ENCODE measurements at places on chromosomes 1 and 21.

DNA sequence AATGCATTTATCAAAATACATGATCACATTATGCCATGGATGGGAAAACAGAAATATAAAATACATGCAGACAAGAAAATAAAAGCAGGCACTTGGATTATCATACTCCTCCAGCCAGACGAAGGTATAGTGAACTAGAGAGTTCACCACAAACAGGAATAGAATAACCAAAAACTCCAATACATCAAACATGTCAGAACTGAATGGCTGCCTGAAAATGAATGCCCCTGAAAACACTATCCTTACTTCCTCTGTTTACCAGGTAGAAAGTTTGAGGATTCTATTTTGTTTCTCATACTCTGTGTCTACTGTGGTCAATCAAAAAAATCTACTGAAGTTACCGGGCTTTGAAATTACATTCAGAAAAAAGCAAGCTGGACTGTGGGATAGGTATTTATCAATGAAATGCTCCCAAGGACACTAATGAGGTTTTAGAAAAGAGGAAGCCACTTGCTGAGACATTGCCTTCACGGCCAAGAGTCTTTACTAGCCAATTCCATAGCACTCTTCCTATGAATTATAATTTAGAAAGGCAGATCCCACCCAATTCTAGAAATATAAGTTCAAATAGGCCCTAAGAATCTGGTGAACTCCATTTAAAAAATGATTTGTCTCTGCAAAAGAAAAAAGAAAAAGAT is 197.7 kb downstream of the SMYD3 start:
- H3K27ac ChIP-seq, result no peak overlapping the region
- no peak overlapping the region for H3K4me3 ChIP-seq
- no peak for DNase-seq
- H3K27me3 ChIP-seq, result no peaks in the 10 kb centered on the region
- H3K4me1 ChIP-seq, result no peaks in the 10 kb centered on the region
- H3K36me3 ChIP-seq, result no peaks in the 10 kb centered on the region

DNA sequence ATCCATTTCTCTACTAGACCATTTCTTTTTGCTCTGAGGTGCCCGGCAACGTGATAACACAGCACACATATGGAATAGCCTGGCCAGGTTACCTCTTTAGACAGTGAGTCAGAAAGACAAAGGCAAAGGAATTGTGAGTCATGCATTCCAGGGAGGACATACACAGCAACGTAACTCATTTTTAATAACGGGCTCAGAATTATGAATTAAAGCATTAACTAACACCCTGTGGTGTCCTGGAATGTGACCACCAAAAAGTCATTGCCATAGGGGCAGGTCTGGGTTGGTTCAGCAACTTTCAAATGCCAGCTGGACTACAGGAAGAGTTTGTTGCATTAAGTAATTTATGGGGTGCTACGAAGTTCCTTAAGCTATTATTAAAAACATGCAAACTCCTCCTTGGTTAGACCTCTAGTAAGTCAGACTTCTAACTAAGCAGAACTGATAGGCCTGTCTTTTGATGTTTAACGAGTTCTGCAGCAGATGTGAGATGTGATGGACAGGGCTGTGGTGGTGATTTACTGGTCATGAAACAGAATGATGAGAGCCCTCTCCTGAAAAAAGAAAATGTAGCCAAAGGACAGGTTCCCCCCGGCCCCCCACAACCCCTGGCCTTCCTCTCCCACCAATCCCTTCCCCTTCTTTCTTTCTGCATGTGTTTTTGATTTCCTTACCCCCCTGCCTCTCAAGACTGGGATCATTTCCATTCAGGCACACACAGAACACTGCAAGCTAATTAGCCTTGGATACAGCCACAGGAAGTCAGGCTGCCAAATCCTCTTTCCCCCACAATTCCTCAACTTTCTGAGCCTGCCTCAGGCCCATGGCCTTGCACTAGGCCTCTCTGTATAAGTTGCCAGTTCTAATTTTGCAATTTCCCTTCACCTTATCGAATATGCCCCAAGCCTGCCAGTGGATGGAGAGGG is 88.9 kb upstream of the HAO2 start:
- no peaks in the 10 kb centered on the region for H3K4me1 ChIP-seq
- H3K27ac ChIP-seq, result no peak overlapping the region
- no peak for DNase-seq
- no peak overlapping the region for H3K4me3 ChIP-seq
- no peaks in the 10 kb centered on the region for H3K27me3 ChIP-seq

- no peaks in the 10 kb centered on the region for H3K36me3 ChIP-seq
- H3K4me1 ChIP-seq, result no peaks in the 10 kb centered on the region
- H3K27ac ChIP-seq, result no peak overlapping the region
- no peak for DNase-seq
- no peaks in the 10 kb centered on the region for H3K27me3 ChIP-seq
These were observed 75.1 kb upstream of the NEGR1 start for GRCh38 chr1:72357411-72357810.

DNA sequence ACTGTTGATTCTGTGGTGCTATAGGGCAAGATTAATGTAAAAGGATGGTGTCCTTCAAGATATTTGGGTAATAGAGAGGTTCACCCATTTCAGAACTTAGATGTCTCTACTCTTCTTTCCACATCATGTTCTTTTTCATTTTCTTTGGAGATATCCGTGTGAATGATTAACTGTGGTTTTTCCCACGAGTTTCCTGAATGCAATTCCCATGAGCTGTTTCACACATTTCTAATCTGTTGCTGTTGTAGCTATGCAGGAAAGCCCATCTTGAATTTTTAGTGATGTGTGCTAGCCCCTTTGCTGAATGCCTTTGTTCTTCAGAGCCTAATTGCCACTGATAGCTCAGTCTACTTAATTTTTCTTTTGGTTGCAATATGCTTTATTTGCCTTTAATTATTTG is 27.6 kb downstream of the SNX27 start:
- no peaks in the 10 kb centered on the region for H3K36me3 ChIP-seq
- H3K27ac ChIP-seq, result no peak overlapping the region
- no peak overlapping the region for H3K4me3 ChIP-seq
- H3K27me3 ChIP-seq, result no peaks in the 10 kb centered on the region
- peaks cover 16% of the 10 kb centered on the region for H3K4me1 ChIP-seq
- DNase-seq, result no peak

DNA sequence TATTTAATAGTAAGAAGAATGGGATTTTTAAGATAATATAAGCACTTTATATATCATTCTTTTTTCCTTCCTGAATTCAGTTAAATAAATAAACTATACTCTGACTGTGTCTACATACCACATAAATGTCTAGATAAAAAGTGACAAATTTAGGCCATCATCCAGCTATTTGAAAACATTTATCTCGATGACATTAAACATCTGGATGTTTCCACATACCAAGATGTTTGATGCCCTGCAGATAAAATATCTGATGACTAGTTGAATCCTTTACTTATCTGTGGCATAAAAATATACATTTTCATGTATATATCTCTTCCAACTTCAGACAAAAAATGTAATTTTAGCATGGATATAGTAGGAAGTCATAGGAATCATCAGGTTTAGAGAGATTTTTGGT is 348.3 kb downstream of the DPYD start:
- H3K27me3 ChIP-seq, result no peaks in the 10 kb centered on the region
- H3K4me3 ChIP-seq, result no peak overlapping the region
- no peak for DNase-seq
- H3K27ac ChIP-seq, result no peak overlapping the region
- H3K36me3 ChIP-seq, result no peaks in the 10 kb centered on the region

- H3K4me1 ChIP-seq, result peaks cover 53% of the 10 kb centered on the region
- no peak for DNase-seq
- H3K27ac ChIP-seq, result peak overlapping the region; percentile 71
- H3K4me3 ChIP-seq, result no peak overlapping the region
- H3K36me3 ChIP-seq, result peaks cover 17% of the 10 kb centered on the region
These were observed 149.0 kb downstream of the TGFBR3 start for GRCh38 chr1:91736715-91737615.

DNA sequence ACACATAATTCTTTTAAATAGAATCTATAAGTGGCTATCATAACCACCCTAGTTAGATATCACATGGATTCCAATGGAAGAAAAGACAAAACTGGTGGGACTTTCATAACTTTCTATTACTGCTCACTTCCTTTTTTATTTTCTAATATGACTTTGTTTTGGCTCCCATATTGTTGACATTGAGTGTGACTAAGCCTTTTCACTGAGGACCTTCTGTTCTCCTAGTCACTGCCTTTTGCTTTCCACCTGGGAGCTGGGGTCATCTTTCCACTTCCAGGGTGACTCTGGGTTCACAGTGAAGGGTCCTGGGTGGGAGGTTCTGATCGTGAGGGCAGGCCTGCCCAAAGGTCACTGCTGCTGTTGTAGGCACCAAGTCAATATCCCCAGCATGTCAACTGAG is 275.8 kb downstream of the TGFB2 start:
- H3K4me3 ChIP-seq, result no peak overlapping the region
- H3K27ac ChIP-seq, result no peak overlapping the region
- H3K27me3 ChIP-seq, result no peaks in the 10 kb centered on the region
- DNase-seq, result no peak
- H3K4me1 ChIP-seq, result peaks cover 11% of the 10 kb centered on the region
- H3K36me3 ChIP-seq, result no peaks in the 10 kb centered on the region

DNA sequence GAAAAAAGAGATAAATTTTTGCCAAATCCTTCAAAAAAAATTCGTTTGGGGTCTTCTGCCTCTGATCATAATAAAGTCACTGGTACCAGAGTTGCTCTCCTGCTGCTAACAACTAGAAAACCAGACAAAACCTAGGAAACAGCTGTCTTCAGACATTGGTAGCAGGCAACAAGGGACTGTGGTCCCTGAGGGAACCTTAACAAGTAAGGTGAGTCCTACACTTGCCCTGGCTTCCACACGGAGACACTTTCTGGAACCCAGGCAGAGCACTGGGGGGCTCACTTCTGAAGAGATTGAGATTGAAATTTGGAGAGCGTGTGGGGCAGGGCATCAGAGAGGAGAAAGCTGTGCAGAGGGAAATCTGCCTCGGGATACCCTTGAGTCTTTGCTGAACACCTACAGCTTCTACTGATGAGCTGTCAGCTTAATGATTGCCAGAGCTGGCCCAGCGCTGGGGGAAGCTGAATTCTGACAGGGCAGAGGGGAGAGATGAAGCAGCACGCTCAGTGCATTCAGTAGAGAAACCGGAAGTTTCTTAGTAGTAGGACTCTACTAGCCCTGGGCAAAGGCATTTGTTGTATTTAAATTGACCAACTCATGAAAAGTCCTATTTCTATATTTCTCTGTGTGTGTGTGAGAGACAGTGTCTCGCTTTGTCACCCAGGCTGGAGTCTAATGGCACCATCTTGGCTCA is 18.5 kb upstream of the FAM89A start:
- H3K27ac ChIP-seq, result no peak overlapping the region
- no peak overlapping the region for H3K4me3 ChIP-seq
- H3K36me3 ChIP-seq, result no peaks in the 10 kb centered on the region
- H3K4me1 ChIP-seq, result no peaks in the 10 kb centered on the region
- no peak for DNase-seq
- H3K27me3 ChIP-seq, result no peaks in the 10 kb centered on the region

GRCh38 chr1:30810416-30811080 is 53.0 kb upstream of the LAPTM5 start:
- H3K27ac ChIP-seq, result peak overlapping the region; percentile 33
- no peak for DNase-seq
- H3K4me1 ChIP-seq, result peaks cover 29% of the 10 kb centered on the region

DNA sequence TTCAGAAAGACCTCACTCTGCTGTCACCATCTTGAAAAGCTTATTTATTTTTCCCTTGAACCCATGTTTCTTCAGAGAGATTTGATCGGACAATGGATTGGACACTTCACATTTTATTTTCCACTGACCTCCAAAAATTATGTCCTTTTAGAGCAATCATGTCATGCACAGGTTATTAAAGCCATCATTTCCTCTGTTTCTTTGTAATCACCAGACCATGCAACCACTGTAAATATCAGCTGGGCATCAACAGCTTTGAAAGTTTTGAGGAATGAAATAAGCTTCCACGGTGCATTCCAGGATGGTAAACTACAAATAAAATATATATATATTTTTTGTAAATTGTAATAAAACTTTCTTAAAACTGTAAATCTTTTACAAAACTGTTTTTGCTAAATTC is 144.1 kb upstream of the ADAMTS5 start:
- no peak overlapping the region for H3K4me3 ChIP-seq
- H3K36me3 ChIP-seq, result no peaks in the 10 kb centered on the region
- H3K27ac ChIP-seq, result no peak overlapping the region
- H3K4me1 ChIP-seq, result no peaks in the 10 kb centered on the region
- no peak for DNase-seq
- H3K27me3 ChIP-seq, result no peaks in the 10 kb centered on the region

GRCh38 chr1:44261171-44261817 is 48.0 kb downstream of the DMAP1 start:
- peaks cover 6% of the 10 kb centered on the region for H3K4me1 ChIP-seq
- no peaks in the 10 kb centered on the region for H3K27me3 ChIP-seq
- no peak for DNase-seq
- H3K36me3 ChIP-seq, result no peaks in the 10 kb centered on the region

- H3K36me3 ChIP-seq, result no peaks in the 10 kb centered on the region
- peaks cover 22% of the 10 kb centered on the region for H3K4me1 ChIP-seq
- no peak overlapping the region for H3K27ac ChIP-seq
- H3K4me3 ChIP-seq, result no peak overlapping the region
These were observed 119.7 kb upstream of the ZNF648 start for GRCh38 chr1:182181167-182181572.

DNA sequence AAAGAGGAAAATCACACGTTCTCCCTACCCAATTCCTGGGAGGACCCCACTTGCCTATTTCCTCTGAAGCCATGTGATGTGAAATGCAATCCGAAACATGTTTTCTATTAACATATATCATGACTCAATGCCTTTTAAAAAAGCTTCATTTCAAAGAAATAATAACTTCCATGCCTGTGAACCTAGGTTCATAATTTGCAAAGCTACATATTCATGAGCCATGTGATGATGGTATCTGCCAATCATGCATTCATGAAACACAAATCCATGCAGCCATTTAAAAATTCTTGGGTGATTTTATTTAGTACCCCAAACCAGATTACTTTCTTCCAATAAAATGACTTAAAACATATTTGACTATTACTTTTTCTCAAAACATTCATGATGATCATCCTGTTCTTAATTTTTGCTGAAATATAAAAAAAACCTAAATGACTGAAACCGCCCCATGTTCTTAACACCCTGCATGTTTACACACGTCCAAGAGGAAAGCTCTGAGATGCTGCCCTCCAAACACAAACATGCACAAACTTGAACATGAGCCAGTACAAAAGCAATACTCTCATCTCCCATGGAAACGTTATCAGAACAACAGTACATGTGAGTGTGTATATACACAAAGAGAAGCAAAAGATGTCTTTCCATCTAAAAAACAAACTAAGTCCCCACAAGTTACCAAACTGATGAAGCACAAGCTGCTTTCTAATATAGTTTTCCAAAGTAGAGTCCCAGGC is 140.1 kb downstream of the TGFBR3 start:
- DNase-seq, result no peak
- no peaks in the 10 kb centered on the region for H3K27me3 ChIP-seq
- peak overlapping the region; percentile 42 for H3K27ac ChIP-seq
- H3K4me3 ChIP-seq, result no peak overlapping the region
